Esophagus muscularis mucosa (tissue), 4 donors: ENCODE measurements at places on chromosomes 3 and 15. TPM values are rescaled to one million over a fixed set of nuclear protein-coding genes. Genes with fewer than 3 reads are reported as not detected.

Gene UBE2E2
- total RNA-seq, result 143 TPM

Gene GOLGA6L7
- not detected for total RNA-seq

- DNase-seq, result no peak
Observed at GRCh38 chr15:73571346-73571745, 61.8 kb downstream of the NPTN start.

Gene HEXA
- 59.3 TPM for total RNA-seq

DNA sequence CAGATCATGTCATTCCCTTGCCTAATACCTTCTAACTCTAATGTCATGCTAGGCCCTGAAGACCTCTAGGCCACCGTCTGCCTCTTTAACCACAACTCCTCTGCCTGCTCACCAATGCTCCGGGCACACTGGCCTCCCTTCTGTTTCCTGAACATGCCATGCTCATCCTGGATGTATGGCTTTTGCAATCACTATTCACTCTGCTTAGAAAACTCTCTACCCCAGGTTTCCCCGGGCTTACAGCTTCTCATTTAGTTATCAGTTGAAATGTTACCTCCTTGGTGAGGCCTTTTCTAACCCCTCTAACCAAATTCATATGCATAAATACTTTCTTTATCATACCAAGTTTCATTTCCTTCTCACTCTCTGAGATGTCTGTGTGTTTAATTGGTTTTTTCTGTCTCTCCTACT, 727.8 kb upstream of the CFAP20DC start:
- no peak for DNase-seq

- DNase-seq, result no peak
Observed at GRCh38 chr15:29749365-29750086, 72.7 kb downstream of the TJP1 start.

Gene CAV3
- not detected for total RNA-seq

Gene CGNL1
- total RNA-seq, result 21.3 TPM

- no peak for DNase-seq
Observed at GRCh38 chr3:129558772-129559564, 16.0 kb downstream of the H1-8 start.

- DNase-seq, result no peak
Observed at GRCh38 chr3:73056014-73056844, 5.2 kb upstream of the EBLN2 start.

DNA sequence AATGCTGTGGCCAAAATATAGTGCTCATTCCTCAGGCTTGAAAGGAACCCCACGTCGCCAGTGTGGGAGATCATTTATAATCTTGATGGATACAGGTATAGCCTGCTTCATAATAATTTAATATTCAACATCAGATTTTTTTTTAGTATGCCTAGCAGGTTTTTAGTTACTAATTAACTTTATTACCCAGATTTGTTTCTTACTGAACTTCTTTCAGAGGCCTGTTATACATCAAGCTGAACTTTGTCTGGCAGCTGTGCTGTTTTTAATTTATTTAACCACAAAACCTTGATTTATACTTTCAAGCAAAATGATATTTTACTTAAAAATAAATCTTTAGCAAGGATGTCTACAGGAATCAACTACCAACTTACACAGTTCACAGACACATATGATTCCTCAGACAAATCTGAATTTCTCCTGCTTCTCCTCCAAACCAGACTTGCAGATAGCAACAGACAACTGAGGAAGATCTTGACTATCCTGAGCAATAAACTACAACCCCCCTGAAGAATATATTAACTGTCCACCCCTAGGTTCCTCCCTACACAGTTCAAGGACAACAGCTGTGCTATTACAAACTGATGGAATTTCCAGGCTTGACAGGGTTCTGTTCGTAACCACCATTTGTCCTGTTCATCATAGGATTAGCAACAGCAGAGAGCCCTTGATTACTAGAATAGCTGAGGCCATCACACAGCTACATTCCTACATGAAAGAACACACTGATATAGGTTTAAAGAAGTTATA, 610 bp downstream of the MAP4 start:
- DNase-seq, result no peak

GRCh38 chr15:99149366-99149765, 44.5 kb downstream of the SYNM start:
- DNase-seq, result no peak

Gene DUOXA1
- 0.13 TPM for total RNA-seq

Gene FANCD2OS
- total RNA-seq, result not detected

GRCh38 chr3:129608087-129608935, 1.8 kb upstream of the PLXND1 start:
- DNase-seq, result no peak

Gene CAPN7
- total RNA-seq, result 52.0 TPM

DNA sequence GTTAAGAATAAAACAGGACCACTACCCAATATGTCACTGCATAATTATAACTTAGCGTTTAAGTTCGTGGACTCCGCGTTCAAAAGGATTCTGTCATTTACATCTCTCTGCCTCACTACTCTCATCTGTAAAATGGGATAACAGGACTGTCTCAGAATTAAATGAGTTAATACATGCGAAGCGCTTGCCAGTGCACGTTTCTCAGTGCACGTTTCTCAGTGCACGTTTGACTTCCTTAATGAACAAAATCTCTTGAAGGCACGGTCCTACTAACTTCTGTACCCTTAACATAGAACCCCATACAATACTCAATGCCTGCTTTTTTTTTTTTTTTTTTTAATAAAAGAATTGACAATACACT, 499 bp downstream of the RABL3 start:
- DNase-seq, result no peak

Gene ACP3
- 0.58 TPM for total RNA-seq

Gene OSBPL10
- total RNA-seq, result 6.3 TPM

Gene CHRNA3
- total RNA-seq, result 3.5 TPM

GRCh38 chr3:161454615-161455014, 42.0 kb upstream of the OTOL1 start:
- no peak for DNase-seq

- no peak for DNase-seq
Observed at GRCh38 chr3:65548848-65549625, 489.7 kb downstream of the MAGI1 start.

- no peak for DNase-seq
Observed at GRCh38 chr15:66565741-66566144, at the start of gene LCTL. Gene LCTL, minus strand, starts transcription at chr15:66565998. Its CDS starts 633 bp downstream, at chr15:66565365.

GRCh38 chr3:13166243-13167063, 93.2 kb upstream of the IQSEC1 start:
- no peak for DNase-seq

GRCh38 chr3:37906734-37907282, 45.1 kb downstream of the CTDSPL start:
- no peak for DNase-seq

DNA sequence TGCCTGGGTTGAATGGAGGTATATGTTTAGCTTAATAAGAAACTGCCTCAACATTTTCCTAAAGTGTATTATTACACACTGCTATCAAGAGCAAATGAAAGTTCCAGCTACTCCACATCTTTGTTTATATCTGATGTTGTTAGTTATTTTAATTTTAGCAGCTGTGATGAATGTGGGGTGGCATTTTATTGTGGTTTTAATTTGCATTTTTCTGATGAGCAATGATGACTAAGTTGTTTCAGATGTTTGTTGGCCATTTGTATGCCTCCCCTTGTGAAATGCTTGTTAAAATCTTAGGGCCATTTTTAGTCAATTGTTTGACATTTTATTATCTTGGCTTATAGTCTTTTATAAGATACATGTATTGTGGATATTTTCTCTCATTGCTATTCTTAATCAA, 260.4 kb upstream of the SLCO3A1 start:
- no peak for DNase-seq

- no peak for DNase-seq
Observed at GRCh38 chr15:72200395-72201237, 3.0 kb upstream of the GRAMD2A start.

GRCh38 chr3:15771444-15771843, 26.3 kb downstream of the ANKRD28 start:
- DNase-seq, result no peak

DNA sequence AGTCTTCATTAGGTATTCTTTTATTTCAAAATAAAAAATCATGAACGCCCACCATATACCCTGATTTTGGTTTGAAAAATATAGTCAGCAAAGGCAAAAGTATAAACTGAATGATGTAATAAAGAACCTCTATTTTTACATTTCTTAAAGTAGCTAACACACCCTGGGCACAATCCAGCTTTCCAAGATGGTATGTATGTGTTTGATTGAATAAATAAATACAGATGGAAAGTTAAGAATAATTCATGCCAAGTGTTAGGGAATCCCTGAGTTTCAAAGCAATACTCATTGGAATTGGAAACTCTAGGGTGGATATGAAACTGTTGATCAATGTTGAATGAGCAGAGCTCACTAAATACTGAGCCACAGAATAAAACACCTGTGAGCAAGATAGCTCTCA, 63.9 kb upstream of the TRIM42 start:
- DNase-seq, result no peak

Gene SLCO2A1
- total RNA-seq, result 10.2 TPM

- DNase-seq, result no peak
Observed at GRCh38 chr15:43465100-43465499, 27.9 kb downstream of the TP53BP1 start.
